ENCODE measurements at places on chromosomes 2 and 18. TPM values are rescaled to one million over a fixed set of nuclear protein-coding genes. Genes with fewer than 3 reads are reported as not detected.

GRCh38 chr2:48984922-48985321 is 169.4 kb downstream of the FSHR start:
- DNase-seq: no peak
- H3K27me3 ChIP-seq: peaks cover 3% of the 10 kb centered on the region
- no peak overlapping the region for H3K27ac ChIP-seq
- no peaks in the 10 kb centered on the region for H3K36me3 ChIP-seq
- no peak overlapping the region for H3K4me3 ChIP-seq
- no peaks in the 10 kb centered on the region for H3K4me1 ChIP-seq

DNA sequence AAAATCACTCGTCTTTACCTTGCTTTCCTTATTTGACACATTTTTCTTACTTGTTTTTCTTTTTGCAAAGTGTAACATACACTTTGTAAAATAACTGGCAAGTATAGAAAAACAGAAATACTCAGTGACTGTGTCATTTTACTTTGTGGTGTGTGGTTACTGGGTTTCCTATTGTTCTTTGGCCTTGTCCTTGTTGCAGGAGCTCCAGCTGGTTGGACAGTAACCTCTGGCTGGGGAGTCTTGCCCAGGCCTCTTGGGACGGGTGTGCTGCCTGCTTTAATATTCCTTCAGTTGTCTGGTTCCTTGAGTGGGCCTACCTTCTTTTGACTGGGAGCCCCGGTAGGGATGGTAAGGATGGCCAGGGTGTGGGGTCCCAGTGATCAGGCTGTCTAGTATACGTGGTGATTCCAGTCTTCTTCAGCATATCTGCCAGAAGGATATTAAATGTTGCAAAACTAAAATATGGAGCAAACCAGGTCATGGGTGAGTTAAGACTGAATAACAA is 53.8 kb downstream of the RNF144A start:
- H3K4me3 ChIP-seq: no peak overlapping the region
- H3K4me1 ChIP-seq: peaks cover 7% of the 10 kb centered on the region
- no peaks in the 10 kb centered on the region for H3K27me3 ChIP-seq

- no peaks in the 10 kb centered on the region for H3K27me3 ChIP-seq
- H3K4me1 ChIP-seq: peaks cover 3% of the 10 kb centered on the region
- peaks cover 25% of the 10 kb centered on the region for H3K36me3 ChIP-seq
- H3K27ac ChIP-seq: no peak overlapping the region
Observed at GRCh38 chr18:45854036-45854586, 28.6 kb downstream of the SIGLEC15 start.

DNA sequence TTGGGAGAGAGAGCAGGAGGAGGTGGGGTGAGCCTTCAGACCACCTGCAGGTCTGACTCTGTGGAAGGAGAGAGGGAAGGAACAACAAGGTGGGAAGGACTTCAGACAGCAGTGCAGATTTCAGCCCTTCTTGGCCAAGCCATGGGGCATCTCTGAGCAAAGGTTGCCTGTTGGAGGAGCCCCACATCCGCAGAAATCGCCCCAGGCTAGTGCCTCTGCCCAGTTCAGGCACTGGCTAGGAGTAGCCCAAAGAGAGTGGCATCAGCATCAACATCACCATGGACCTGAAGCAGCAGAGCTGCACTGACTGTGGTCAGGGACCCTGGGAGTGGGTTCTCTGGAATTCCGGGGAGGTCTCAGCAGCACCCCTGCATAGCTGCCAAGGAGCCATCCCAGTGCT is 10.2 kb downstream of the GPR55 start:
- peak overlapping the region; percentile 47 for H3K27ac ChIP-seq
- peaks cover 12% of the 10 kb centered on the region for H3K36me3 ChIP-seq
- peaks cover 2% of the 10 kb centered on the region for H3K27me3 ChIP-seq
- peak; percentile 3 for DNase-seq

DNA sequence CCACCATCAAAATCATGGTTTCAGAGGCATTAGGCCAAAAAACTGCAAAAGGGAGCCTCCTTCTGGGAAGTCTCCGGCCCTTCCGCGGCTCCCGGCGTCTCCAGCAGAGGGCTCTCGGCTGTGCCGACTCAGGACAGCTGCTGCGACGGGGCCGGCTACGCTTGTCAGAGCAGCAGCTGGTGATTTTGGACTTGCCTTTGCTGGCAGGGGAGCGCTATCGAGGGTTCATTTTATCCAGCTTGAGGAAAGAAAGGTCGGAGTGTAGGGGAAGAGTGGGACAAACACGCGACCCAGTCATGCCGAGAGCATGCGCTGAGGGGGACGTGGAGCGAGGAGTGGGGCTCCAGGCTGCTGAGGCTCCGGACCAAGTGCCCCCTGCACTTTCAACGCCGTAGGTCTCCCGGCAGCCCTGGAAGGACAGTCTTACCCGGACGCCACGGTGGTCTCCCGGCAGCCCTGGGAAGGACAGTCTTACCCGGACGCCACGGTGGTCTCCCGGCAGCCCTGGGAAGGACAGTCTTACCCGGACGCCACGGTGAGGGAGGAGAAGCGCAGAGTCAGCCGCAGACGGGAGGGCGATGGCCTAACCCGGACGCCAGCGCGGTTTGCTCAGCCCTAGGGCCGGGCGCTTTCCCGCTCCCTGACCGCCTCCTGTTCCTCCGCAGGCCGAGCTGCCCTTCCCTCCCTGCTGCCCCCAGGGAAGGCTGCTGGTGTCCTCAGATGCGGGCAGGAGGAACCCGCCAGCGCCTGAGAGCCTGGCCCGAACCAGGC is 21.7 kb downstream of the DDX18 start:
- peaks cover 12% of the 10 kb centered on the region for H3K4me1 ChIP-seq
- H3K36me3 ChIP-seq: peaks cover 30% of the 10 kb centered on the region
- H3K27me3 ChIP-seq: no peaks in the 10 kb centered on the region
- DNase-seq: peak; percentile 72

DNA sequence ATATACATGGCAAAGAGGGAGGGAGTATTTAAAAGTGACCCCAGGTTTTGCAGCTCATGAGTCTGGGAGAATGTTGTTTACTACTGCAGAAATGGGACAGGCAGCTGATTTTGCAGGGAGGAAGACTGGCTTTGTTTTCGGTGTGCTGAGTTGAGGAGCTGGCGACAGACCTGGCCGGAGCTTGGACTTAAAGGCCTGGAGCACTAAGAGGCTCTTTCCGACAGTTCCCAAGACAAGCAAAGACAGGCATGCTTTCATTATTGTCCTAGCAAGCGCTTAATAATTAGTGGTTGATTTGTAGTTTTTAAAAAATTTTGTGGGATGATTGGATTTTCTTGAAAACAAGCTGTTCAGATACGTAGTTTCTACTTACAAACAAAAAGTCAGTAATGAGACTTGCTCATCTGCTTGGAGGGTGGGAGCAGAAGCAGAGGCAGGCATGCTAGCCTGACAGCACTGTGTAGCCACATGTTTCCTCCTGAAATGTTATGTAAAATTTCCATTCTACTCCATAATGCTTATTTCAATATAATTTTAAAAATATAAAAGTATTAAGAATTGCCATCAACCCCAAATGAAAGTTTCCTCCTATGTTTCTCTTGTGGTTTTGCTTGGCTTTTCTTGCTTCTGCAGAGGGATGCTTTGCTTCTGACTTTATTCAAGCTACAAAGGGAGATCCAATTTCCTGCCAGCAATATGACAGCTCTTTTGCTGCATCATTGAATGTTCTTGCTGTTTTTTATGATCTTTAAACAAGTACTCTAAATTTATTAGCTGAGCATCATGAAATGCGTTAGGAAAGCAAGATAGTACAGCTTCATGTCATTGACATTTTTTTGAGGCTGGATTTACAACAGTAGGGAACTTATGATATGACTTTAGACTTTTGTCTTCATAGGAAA is 75.8 kb downstream of the PHLPP1 start:
- no peaks in the 10 kb centered on the region for H3K36me3 ChIP-seq
- H3K27ac ChIP-seq: no peak overlapping the region
- peaks cover 40% of the 10 kb centered on the region for H3K4me1 ChIP-seq
- H3K27me3 ChIP-seq: peaks cover 1% of the 10 kb centered on the region

- H3K4me1 ChIP-seq: no peaks in the 10 kb centered on the region
- no peak overlapping the region for H3K27ac ChIP-seq
- H3K27me3 ChIP-seq: peaks cover 11% of the 10 kb centered on the region
- H3K36me3 ChIP-seq: no peaks in the 10 kb centered on the region
- no peak for DNase-seq
Observed at GRCh38 chr18:77397617-77398016, 148.0 kb downstream of the GALR1 start.

GRCh38 chr2:173298536-173299097 is 56.1 kb upstream of the CDCA7 start:
- DNase-seq: no peak
- no peaks in the 10 kb centered on the region for H3K4me1 ChIP-seq
- peaks cover 5% of the 10 kb centered on the region for H3K36me3 ChIP-seq
- no peak overlapping the region for H3K4me3 ChIP-seq
- H3K27ac ChIP-seq: no peak overlapping the region

DNA sequence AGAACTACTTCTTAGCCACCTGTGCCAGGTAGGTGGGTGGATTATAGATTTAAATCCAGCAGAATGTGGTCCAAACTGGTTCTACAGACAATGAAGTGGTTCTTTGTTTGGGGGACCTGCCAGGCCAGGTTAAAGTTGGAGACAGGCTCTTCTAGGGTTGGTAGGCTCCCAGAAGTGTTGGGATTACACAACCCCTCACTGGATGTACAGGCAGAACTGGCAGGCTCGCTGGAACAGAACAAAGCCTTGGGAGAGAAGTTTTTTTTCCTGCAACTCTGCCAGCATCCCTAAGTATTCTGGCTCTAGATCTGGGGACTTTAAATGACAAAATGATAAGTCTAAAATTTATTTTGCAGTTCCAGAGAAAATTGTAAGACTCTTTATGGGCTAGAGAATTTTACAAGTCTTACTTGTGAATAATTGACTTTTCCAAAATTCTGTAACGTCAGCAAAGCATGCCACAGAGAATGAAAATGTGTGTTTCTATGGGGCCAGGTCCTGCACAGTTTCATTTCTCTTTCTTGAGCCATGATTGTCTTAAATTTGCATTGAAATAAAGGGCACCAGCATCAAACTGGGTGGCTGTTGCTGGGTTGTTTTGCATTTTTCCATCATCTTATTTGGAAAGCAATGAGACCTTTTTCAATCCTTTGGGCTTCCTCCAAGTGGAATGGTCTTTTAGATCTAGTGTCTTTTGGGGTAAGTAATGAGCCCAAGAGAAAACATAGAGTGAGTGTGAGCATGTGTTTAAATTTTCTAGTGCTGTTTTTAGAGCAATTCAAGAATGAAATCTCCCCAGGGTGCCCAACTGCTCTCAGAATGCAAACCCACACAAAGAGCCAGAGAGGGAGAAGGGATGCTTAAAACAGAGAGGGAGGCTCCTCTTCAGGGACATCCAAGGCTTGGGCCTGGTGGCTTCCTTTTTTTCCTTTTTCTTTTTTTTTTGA is 32.4 kb upstream of the ATL2 start:
- no peak overlapping the region for H3K4me3 ChIP-seq
- no peak overlapping the region for H3K27ac ChIP-seq
- no peak for DNase-seq
- peaks cover 10% of the 10 kb centered on the region for H3K36me3 ChIP-seq
- no peaks in the 10 kb centered on the region for H3K4me1 ChIP-seq

DNA sequence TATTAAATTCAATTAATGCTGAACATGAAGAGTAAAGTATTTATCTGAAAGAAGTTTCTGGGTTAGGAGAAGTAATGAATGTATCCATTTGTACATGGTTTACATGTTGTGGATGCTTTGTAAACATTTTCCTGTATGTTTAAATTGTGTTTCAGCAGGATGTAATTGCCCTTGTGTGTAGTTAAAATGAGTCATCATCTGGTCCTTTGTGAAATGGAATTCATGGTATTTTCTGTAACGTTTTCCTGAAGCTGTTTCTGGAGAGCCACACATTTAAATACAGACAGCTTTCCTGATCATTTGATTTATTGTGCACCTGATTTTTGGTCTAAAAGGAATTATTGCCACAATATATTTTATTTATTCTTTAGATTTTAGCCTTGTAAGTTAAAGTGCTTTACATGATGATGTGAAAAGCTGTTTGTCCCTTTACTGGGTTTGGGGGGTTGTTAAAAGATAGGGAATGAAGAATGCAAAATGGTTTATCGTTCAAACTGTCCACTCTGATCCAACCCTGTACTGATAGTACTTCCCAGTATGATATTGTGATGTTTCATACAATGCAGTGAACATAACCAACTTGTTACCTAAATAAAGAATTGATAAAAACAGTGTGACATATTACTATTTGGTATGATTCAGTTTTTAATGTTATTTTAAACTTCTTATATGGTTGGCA is 41.7 kb upstream of the SLC3A1 start:
- no peak overlapping the region for H3K27ac ChIP-seq
- H3K4me1 ChIP-seq: peaks cover 39% of the 10 kb centered on the region
- no peak overlapping the region for H3K4me3 ChIP-seq
- peaks cover 7% of the 10 kb centered on the region for H3K36me3 ChIP-seq
- DNase-seq: no peak

DNA sequence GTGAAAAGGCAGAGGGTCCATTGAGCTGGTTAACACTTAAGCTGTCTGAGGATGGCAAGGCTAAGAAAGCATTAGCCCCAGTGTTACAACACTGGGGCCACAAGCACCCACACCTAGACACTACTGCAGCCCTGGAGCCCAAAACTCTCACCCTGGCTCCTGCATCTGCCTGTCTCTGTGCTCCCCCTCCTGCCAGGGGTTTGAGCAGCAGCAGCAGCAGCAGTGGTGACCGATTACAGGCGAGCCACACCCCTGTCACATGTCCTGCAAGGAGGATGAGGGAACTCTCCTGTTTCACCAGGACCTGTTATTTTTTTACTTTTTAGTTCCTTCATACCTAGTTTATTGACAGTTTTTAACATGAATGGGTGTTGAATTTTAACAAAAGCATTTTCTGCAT is 326.7 kb upstream of the MAP2 start:
- no peaks in the 10 kb centered on the region for H3K36me3 ChIP-seq
- no peak overlapping the region for H3K27ac ChIP-seq
- peaks cover 3% of the 10 kb centered on the region for H3K27me3 ChIP-seq
- H3K4me3 ChIP-seq: no peak overlapping the region
- H3K4me1 ChIP-seq: no peaks in the 10 kb centered on the region

Gene PDE1A
- total RNA-seq: not detected

Gene WIPF1
- total RNA-seq: 361 TPM

Gene MLPH
- not detected for total RNA-seq

All from activated CD8-positive, alpha-beta T cell treated with anti-CD3 and anti-CD28 coated beads for 36 hours (primary cell).